ENCODE measurements at places on chromosomes 6 and 20. TPM values are rescaled to one million over a fixed set of nuclear protein-coding genes. Genes with fewer than 3 reads are reported as not detected.

The BMP6 gene
- polyA plus RNA-seq = 0.66 TPM

The PNLDC1 gene
- polyA plus RNA-seq = not detected

DNA sequence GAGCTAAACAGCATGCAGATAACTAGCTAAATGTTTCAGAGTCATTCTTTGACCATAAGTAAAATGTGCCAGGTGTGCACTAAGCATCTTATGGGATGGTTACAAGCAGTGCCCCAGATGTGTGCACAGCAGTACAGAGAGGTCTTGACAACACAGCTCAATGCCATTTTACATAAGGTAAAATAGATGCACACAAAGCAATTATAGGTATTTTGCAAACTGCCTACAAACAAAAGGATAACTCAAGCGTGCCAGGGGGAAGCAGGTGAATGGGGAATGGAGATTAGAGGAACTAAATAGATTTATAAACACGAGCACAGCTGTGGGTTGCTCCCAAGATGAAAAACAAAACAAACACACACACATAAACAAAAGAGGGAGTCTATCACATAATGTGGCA is 64.8 kb downstream of the SLC2A10 start:
- H3K4me3 ChIP-seq = no peak overlapping the region
- H3K36me3 ChIP-seq = peaks cover 8% of the 10 kb centered on the region
- DNase-seq = no peak
- no peak overlapping the region for H3K27ac ChIP-seq

GRCh38 chr6:6747371-6747770 is 158.9 kb downstream of the LY86 start:
- H3K4me1 ChIP-seq = no peaks in the 10 kb centered on the region
- H3K27me3 ChIP-seq = peaks cover 6% of the 10 kb centered on the region
- H3K27ac ChIP-seq = no peak overlapping the region
- H3K4me3 ChIP-seq = no peak overlapping the region
- DNase-seq = no peak

DNA sequence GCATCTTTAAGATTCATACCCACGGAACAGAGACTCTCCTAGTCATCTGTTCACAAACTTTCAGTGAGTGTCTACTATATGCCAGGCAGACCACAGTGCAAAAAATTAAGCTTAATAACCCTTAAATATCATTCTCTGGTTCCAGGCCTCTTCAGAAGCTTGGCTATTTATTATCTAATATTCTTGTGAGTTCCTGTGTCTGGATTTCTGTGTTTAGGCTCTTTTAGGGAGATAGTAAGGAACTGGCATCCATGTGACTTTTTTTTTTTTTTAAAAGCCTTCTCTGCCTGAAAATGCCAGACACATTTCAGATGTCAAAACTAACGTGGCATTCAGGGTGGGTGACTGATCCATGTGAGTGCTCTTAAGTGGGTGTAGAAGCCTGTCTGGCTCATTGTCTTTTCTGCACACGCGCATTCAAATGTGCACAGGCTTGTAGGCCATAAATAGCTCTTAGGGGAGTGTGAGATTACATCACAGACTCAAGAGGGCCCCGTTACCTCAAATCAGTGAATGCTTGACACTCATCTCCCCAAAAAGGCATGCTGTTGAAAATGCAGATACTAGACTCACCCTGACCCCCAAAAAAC is 141.9 kb downstream of the GMPR start:
- no peaks in the 10 kb centered on the region for H3K36me3 ChIP-seq
- peaks cover 6% of the 10 kb centered on the region for H3K27me3 ChIP-seq
- H3K4me3 ChIP-seq = no peak overlapping the region
- no peak for DNase-seq
- no peak overlapping the region for H3K27ac ChIP-seq

GRCh38 chr6:14981960-14982359 is 263.9 kb upstream of the JARID2 start:
- peak; percentile 3 for DNase-seq
- H3K4me3 ChIP-seq = no peak overlapping the region
- no peaks in the 10 kb centered on the region for H3K36me3 ChIP-seq

GRCh38 chr6:1584996-1585668 is 24.6 kb upstream of the FOXC1 start:
- no peak for DNase-seq
- no peaks in the 10 kb centered on the region for H3K36me3 ChIP-seq
- H3K27me3 ChIP-seq = peaks cover 34% of the 10 kb centered on the region
- H3K27ac ChIP-seq = no peak overlapping the region

GRCh38 chr6:144298194-144298593 is 13.1 kb downstream of the UTRN start:
- no peak overlapping the region for H3K27ac ChIP-seq
- H3K4me1 ChIP-seq = peaks cover 3% of the 10 kb centered on the region

GRCh38 chr20:63172726-63173125 is 43.2 kb downstream of the YTHDF1 start:
- peak overlapping the region; percentile 41 for H3K4me3 ChIP-seq
- H3K27me3 ChIP-seq = peaks cover 64% of the 10 kb centered on the region
- DNase-seq = no peak
- H3K4me1 ChIP-seq = peaks cover 7% of the 10 kb centered on the region
- H3K27ac ChIP-seq = no peak overlapping the region

DNA sequence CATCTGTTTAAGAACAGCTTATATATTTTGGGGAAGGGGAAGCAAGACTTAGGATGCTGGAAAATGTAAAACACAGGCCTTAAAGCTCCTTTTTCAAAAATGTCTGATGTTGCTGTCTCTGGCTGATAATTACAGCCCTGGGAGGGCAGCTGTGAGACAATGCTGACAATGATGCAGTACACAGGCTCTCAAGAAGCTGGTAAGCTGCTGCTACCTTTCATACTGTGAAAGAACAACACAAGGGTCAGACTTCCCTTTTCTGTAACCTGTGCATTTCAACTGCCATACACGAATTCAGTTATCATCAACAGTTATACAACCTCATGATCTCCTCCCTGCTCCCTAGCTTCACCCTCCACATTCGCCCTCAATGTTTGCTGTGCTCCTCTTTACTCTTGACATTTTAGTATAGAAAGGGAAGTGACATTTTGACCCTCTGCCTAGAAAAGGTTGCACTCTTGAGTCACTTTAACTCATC is 25.2 kb downstream of the MAP7 start:
- H3K36me3 ChIP-seq = no peaks in the 10 kb centered on the region
- peaks cover 18% of the 10 kb centered on the region for H3K4me1 ChIP-seq
- H3K4me3 ChIP-seq = no peak overlapping the region
- H3K27me3 ChIP-seq = peaks cover 17% of the 10 kb centered on the region
